Stimulated activated CD4-positive, alpha-beta T cell treated with anti-CD3 and anti-CD28 coated beads, Interleukin-1b, Interleukin-23, amount 100 ng/mL, for 4 hours (primary cell): ENCODE measurements at places on chromosomes 1 and 21.

GRCh38 chr1:160209321-160210046, 4.3 kb downstream of the PEA15 start:
- DNase-seq: no peak

DNA sequence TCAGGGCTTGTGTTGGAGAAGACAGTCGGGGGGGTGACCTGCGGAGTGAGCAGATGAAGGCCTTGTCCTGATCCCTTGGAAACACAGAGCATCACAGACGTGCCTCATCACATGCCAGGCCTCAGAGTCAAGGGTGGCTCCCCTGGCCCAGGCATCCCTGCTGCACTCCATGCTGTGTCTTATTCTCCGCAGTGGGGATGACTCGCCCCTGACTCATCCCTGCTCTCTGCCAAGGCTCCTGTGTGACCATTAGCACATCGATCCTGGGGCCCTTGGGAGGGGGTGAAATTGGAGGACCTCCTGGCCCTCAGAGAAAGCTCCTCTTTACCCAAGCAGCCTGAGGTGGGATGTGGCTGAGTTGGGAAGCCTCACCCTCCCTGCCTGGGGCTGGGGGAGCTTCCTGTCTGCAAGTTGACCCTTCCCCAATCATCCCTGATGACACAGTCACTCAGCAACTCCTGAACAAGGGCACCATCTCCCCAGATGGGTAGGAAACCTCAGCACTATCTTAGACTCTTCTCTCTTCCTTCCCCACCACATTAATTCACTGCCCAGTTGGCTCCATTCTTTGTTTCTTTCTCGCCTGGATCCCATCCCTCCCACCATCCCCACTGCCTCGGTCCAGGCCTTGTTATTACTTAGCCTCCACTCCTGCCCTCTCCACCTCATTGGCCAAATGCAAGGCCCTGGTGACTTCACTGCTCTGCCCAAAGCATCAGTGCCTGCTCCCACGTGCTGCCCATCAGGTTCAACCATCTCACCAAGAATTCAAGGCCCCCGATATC, 74.6 kb downstream of the CAMK2N1 start:
- no peak for DNase-seq

GRCh38 chr21:16709866-16710550, 802.8 kb upstream of the CXADR start:
- DNase-seq: no peak

DNA sequence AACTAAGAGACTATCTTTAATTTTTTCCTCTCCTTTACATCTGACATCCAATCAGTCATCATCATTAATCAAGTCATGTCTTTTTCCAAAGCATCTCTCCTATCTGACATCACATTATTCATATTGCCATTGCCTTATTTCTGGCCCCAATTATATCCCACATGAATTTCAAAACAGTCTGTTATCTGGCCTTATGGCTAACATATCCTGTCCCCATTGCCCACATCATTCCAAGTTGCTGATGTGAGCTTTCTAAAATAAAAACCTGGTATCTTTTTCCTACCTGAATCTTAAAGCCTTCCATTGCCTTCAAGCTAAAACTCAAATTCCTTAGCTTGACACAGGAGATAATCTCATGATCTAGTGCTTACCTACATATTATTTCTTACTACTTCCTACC, 283.9 kb downstream of the LRRC40 start:
- no peak for DNase-seq

- DNase-seq: no peak
Measured at GRCh38 chr1:89198491-89199072, at the start of gene GBP4. GBP4 (minus strand) TSS chr1:89198942; CDS start chr1:89198834, 108 bp downstream.

DNA sequence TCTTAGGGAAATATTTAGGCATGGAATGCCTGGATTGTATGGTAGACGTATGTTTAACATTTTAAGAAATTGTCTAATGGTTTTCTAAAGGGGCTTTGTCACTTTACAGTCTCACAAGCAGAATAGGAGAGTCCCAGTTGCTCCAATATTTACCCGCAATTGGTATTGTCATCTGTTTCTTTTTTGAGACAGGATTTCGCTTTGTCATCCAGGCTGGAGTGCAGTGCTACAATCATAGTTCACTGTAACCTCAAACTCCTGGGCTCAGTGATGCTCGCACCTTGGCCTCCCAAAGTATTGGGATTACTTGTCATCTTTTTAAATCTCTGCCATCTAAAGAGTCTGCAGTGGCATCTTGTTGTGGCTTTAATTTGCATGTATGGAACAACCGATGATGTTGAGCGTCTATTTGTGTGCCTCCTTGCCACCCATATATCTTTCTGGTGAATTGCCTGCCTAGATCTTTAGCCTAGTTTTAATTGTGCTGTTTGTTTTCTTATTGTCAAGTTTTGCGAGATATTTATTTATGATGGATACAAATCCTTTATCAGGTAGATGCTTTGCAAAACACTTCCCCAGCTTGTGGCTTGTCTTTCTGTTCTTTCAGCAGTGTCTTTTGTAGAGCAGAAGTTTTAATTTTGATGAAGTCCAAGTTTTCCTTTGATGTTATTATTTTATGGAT, 32.0 kb upstream of the EDARADD start:
- DNase-seq: no peak

DNA sequence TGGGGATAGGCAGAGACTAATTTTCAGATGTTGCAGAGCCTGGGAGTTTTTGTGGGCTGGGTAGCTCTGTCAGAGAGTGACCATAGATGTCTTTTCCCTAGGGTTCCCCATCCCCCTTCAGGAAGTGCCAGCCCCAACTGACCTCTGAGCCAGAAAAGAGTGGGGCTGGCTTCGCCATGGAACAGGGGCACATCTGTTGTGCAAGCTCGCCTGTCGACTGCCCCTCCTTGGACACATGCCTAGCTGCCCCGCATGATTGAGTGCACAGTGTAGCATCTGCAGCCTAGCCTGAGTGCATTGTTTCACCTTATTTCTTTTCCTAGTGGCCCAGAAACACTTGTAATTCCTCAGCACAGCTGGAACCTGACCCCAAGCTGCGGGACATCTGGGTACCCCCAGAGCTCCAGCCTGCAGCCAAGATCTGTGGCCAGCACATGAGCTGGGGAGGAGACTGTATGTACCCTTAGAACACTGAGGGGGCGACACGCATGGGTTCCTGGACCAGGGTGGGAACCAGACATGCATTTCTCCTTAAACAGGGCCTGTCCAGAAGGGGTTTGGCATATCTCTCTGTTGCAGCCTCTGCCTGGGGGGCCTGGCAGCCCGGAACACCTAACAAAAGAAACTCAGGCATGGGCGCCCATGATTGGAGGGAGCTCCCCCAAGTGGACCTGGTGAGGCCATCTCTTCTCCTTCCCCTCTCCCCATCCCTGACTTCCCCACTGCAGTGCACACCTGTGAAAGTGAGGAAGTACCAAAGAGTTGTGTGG, 55.2 kb downstream of the SYT14 start:
- DNase-seq: no peak

DNA sequence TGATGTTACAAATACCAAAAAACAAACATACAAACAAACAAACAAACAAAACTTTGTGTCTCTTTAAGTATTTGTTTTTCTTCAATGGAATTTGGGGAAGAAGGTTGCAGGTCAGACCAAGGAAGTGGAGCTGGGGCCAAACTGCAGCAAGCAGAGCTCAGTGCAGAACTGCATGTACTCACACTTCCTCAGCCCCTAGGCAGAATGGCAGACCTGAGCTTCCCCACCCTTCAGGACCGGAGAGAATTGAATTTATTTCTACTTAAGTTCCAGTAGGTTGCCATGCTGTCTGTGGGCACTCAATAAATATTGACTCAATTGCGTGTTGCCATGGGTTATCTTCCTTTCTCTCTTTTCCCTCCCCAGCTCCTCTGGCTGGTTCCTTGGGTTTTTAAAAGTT, 173.6 kb downstream of the PTGER3 start:
- no peak for DNase-seq

GRCh38 chr1:156045076-156045475, 8.5 kb downstream of the UBQLN4 start:
- DNase-seq: no peak

- no peak for DNase-seq
Measured at GRCh38 chr1:86537928-86538695, 8.8 kb upstream of the CLCA4 start.

- DNase-seq: peak; percentile 5
Measured at GRCh38 chr1:201085902-201086735, 26.1 kb downstream of the CACNA1S start.

DNA sequence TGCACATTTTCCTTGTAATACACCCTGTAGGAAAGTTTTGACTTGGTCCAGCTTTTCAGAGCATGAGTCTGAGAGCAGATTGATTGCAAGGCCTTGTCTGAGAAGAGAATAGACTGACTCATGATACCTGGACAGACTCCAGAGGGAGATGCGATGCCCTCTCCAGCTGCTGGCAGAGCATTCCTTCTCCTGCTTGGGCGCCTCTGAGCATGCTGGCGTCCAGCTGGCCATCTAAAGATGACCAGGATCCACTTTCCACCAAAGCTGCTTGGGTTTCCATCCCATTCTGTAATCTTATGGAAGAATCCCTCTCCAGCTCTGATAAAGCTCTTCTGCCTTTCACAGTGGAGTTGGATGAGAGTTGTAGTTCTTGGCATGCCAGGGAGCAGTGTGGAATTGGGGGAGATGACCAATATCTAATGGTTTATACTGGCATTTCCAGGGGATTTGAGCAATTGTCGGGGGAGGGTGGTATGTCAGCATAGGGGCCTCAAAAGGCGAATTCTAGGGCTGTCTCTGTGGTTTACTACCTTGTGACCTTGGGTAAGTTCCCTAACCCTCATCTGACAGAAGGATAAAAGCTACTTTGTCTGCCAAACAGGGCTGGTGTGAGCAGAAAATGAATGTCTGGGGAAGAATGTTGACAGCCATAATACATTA, 19.5 kb downstream of the SZRD1 start:
- DNase-seq: no peak

GRCh38 chr21:18832950-18833349, 429.4 kb upstream of the TMPRSS15 start:
- DNase-seq: no peak

GRCh38 chr1:23619299-23620188, 60.2 kb upstream of the ID3 start:
- peak; percentile 82 for DNase-seq

DNA sequence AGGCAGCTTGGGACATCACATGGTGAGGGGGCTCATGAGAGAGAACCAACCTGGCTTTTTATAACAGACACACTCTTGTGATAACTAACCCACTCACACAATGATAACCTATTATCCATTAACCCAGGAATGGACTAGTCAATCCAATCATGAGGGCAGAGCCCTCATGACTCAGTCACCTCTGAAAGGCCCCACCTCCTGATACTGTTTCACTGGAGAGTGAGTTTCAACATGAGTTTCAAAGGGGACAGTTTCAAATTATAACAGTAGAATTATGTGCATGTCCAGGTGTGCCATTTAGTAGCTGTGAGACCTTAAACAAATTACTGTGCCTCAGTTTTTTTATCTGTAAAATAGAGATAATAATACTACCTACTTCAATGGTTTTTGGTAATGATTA, 47.6 kb upstream of the PPP2R5A start:
- DNase-seq: no peak

DNA sequence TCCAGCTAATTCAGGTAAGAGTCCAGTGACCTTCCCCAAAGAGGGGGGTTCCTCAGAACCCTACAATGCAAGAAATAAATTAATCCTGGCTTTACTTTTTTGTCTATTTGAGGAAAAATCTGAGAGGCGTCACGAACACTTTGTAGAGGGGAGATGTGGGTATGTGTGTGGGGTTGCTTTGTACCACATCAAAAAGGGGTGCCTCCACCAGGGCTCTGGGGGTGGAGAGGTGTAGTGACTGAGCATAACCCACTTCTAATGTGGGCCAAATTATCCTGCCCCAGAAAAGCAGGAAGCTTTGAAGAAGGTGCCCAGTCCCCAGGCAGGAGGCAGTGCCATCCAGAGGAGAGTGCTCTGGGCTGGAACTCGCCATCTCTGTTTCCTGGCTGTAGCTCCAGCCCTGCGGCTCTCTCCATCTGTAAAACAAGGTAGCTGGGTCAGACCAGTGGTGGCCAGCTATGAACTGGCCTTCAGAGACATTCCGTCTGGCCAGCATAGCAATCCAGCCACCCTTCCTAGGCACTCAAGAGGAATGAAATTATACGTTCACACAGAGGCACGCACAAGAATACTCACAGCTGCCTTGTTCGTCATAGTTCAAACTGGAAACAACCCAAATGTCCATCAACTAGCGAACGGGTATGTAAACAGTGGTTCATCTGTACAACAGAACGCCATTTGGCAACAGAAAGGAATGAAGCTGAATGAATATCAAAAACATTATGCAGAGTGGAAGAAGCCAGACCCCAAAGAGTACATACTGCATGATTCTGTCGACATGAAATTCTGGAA, 45.4 kb upstream of the TNFRSF1B start:
- DNase-seq: no peak

- no peak for DNase-seq
Measured at GRCh38 chr1:40636777-40637176, 28.7 kb downstream of the RIMS3 start.

GRCh38 chr1:21909286-21909759, 27.8 kb downstream of the HSPG2 start:
- DNase-seq: no peak

DNA sequence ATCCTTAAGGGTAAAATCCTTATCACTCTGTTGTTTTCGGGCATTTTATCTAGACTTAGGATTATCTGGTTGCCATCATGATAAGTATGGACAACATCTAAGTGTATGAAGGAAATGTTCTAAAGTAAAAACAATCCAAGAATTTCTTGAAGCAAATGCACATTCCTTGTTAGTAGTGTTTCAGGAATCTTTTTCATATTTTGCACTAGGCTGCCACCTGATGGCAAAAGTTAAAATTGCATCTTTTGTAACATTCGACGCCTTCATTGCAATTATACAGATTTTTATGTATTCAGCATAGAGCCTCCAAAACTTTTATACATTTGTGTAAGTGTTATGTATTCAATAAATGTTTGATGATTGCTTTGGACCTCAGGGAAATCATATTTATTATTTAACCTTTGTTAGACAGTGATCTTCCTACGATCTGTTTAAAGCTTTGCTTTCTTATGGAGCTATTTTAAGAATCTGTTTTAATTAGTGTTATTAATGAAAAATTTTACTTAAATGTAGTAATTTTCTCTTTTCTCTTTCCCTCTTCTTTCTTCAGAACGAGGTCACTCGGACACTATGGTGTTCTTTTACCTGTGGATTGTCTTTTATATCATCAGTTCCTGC, 49.4 kb upstream of the KIAA1614 start:
- DNase-seq: peak; percentile 21

DNA sequence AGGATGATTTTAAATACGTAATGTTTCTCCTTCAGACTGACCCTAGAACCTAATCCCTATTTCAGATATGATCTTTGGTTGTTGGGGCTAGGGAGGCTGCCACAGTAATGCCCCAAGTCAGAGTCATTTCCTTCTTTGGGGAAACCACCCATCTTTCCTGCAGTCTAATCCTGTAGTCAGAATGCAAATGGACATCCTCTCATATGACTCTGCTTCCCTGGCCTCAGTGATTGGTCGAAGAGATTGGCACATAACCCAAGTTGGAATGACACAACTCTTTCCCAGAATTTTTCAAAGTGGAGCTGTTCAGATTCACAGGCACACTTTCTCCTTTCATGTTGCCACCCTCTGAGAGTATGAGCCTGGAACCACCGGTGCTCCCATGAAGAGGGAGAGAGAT, 58.8 kb upstream of the ZNF644 start:
- DNase-seq: no peak
